ENCODE measurements at places on chromosomes 7 and 10.

DNA sequence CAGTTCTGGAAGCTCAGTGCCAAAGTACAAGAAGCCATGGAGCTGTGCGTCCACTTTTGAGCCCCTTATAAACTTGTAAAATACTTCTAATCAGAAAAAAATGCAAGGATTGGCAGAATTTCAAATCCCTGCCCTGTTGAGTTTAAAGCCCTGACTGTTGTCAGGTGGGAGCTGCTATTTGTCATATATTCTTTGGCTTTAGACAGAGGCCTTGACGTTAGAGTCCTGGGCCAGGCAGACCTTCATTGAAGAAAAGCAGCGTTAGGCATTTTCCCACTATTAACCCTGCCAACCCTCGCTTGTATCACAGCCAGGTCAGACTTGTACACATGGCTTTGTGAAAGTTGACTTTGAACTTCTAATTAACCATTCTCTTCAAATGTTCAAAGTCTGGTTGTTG lies 155.4 kb downstream of the TWIST1 start:
- DNase-seq, result no peak

DNA sequence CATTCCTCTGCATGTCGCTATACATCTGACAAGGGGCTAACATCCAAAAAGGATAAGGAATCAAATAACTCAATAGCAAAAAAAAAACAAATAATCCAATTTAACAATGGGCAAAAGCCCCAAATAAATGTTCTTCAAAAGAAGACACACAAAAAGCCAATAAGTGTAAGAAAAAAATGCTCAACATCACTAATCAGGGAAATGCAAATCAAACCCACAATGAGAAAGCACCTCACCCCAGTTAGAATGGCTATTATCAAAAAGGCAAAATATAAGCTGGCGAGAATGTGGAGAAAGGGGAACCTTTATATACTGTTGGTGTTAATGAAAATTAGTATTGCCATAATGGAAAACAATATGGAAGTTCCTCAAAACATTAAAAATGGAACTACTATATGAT lies 14.3 kb downstream of the ARHGAP12 start:
- DNase-seq, result no peak

DNA sequence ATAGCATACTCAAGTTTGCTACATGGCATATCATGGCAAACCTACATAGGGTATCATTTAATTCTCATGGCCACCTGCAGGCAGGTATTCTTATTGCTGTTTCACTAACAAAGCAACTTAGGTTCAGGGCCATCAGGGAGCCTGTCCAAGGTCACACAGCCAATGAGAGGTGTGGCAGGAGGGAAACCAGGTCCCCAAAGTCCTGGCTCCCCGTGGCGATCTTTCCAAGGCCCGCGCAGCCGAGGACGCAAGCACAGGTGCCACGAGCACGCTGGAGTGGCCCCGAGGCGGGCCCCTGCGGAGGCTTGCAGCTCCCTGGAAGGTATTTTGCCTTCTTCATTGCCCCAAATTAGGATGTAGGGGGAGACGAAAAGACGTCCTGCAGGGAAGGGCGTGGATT lies 20.8 kb downstream of the PRKAG2 start:
- DNase-seq, result no peak

DNA sequence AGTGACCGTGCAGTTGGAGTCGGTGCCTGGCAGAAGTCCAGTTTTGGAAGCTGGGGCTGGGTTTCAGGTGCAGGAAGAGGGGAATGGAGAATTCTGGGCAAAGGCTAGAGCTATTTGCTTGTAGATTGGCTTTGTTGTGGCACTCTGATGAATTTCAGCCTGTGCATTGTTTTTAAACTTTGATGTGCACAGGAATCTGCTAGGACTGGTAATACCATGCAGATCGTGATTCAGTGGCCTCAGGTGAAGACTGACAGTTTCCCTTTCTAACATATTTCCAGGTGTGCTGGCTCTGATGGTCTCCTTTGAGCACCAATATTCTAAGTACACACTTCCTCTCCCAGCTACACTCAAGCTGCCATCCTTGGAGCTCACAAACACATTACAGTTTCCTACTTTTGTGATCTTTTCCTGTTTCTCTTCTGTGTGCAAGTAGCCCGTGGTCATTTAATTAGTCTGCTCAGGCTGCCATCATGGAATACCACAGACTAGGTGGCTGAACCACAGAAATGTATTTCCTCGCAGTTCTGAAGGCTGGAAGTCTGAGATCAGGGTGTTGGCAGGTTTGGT lies 55.6 kb downstream of the NOC3L start:
- DNase-seq, result no peak

- DNase-seq, result no peak
These were observed 657.2 kb downstream of the INHBA start for GRCh38 chr7:41045556-41046123.

GRCh38 chr7:37394158-37394557 lies 54.5 kb downstream of the ELMO1 start:
- DNase-seq, result no peak

GRCh38 chr7:87000344-87000743 lies 59.1 kb downstream of the ELAPOR2 start:
- DNase-seq, result no peak

GRCh38 chr10:2509081-2509531 lies 558.2 kb upstream of the PFKP start:
- no peak for DNase-seq

- DNase-seq, result no peak
These were observed 780.6 kb downstream of the INHBA start for GRCh38 chr7:40922316-40922670.

DNA sequence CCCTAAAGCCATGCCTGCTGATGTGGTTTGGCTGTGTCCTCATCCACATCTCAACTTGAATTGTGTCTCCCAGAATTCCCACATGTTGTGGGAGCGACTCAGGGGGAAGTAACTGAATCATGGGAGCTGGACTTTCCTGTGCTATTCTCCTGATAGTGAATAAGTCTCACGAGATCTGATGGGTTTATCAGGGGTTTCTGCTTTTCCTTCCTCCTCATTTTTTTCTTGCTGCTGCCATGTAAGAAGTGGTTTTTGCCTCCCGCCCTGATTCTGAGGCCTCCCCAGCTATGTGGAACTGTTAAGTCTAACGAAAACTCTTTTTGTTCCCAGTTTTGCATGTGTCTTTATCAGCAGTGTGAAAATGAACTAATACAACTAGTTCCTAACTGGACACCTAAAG lies 11.8 kb downstream of the MACROH2A2 start:
- DNase-seq, result no peak

GRCh38 chr10:93123766-93124165 lies 50.1 kb downstream of the CYP26A1 start:
- no peak for DNase-seq

DNA sequence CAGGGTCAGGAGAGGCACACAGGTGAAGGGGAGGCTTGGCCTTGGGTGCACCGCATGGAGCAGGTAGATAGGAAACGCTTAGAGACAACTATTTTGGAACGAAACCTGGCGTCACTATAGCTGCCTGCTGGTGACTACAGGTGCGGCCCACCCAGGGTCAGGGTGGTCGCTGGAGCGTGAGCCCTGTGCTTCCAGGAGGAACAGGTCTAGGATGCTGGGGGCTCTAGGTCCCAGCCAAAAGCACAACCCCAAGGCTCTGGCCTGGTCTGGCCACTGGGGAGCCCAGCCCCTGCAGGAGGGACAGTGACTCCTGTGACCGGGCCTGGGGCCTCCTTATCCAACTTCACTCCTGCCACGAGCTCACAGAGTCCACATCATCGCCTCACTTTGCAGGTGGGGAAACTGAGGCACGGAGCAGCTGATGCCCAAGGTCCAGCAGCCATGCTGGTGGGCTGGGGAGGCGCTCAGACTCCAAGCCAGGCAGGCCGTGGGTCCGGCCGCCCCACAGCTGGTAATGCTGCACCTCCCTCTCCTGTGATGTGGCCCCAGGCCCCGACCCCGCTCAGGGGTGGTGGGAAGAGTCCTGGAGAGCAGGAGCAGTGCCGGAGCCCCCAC lies 9.0 kb downstream of the LFNG start:
- no peak for DNase-seq

DNA sequence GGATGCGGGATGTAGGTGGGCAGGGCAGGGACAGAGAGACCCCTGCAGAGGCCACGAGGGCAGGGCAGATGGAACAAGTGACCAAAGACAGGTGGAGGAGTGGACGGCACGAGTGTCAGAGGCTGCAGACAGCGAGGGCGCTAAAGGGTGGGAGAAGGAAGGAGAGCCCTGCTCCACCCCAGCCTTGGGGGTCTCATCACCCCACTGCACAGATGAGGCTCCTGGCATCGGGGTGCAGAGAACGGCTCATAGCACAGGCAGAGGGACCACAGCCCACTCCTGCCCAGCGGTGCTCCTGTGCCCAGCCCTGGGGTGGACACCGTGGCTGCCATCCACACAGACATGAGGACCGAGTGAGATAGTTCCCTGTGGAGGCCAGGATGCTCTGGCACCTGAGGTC lies 2.2 kb upstream of the LAT2 start:
- no peak for DNase-seq

All from right renal pelvis (tissue), 4 donors.